CD4-positive, alpha-beta T cell (primary cell): ENCODE measurements at places on chromosomes 16 and 17.

DNA sequence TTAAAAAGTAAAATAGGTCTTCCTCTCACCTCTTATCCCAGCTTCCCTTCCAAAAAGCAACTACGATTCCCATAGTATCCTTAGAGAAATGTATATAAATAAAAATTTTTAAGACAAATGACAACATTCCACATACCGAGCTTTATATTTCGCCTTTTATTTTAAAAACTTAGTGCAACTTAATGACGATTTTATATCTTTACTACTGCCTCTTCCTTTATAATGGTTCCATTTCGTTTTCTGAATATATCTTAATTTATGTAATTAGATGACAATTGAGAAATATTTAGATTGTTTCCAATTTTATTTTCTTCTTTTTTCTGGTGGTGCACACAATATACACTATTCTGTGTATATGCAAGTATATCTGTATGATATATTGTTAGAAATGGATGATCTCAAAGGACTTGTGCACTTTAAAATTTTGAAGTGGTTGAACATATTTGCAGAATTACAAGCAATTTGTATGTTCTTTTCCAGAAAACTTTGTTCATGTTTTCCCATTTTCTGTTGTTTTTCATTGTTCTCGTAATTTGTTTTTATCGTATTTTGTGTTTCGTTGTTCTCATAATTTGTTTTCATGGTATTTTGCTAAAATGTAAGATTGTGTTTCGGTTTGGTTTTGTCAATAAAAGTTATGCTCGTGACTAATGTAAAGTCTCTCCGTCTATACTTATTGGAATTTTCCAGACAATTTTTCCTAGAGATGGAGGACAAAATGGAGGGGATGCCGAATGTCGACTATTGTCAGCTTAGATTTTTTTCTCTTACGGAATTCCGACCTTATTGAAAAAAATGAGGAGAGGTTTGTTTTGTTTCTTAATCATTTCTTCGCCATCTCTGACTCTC, 20.4 kb upstream of the HOXB13 start:
- no peak overlapping the region for H3K4me3 ChIP-seq
- H3K36me3 ChIP-seq: no peaks in the 10 kb centered on the region
- H3K27me3 ChIP-seq: peaks cover 88% of the 10 kb centered on the region

DNA sequence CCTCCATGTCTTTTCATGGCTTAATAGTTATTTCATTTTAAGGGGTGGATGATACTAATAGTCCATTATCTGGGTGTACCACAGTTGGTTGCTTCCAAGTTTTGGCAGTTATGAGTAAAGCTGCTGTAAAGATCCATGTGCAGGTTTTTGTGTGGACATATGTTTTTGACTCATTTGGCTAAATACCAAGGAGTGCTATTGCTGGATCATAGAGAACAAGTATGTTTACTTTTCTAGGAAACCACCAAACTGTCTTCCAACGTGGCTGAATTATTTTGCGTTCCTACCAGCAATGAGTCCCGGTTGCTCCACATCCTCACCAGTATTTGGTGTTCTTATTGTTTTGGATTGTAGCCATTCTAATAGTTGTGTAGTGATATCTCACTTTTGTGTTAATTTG, 181.9 kb downstream of the SPECC1 start:
- no peaks in the 10 kb centered on the region for H3K27me3 ChIP-seq
- no peak overlapping the region for H3K4me3 ChIP-seq
- H3K36me3 ChIP-seq: no peaks in the 10 kb centered on the region
- H3K4me1 ChIP-seq: no peaks in the 10 kb centered on the region
- no peak for DNase-seq
- no peak overlapping the region for H3K27ac ChIP-seq

GRCh38 chr16:89749637-89750036, 28.3 kb downstream of the ZNF276 start:
- no peak for DNase-seq
- H3K27ac ChIP-seq: no peak overlapping the region
- H3K36me3 ChIP-seq: peaks cover 14% of the 10 kb centered on the region
- no peak overlapping the region for H3K4me3 ChIP-seq
- no peaks in the 10 kb centered on the region for H3K27me3 ChIP-seq

GRCh38 chr16:54178478-54178976, 108.1 kb downstream of the IRX3 start:
- H3K36me3 ChIP-seq: no peaks in the 10 kb centered on the region
- DNase-seq: no peak
- no peak overlapping the region for H3K4me3 ChIP-seq
- no peak overlapping the region for H3K27ac ChIP-seq

DNA sequence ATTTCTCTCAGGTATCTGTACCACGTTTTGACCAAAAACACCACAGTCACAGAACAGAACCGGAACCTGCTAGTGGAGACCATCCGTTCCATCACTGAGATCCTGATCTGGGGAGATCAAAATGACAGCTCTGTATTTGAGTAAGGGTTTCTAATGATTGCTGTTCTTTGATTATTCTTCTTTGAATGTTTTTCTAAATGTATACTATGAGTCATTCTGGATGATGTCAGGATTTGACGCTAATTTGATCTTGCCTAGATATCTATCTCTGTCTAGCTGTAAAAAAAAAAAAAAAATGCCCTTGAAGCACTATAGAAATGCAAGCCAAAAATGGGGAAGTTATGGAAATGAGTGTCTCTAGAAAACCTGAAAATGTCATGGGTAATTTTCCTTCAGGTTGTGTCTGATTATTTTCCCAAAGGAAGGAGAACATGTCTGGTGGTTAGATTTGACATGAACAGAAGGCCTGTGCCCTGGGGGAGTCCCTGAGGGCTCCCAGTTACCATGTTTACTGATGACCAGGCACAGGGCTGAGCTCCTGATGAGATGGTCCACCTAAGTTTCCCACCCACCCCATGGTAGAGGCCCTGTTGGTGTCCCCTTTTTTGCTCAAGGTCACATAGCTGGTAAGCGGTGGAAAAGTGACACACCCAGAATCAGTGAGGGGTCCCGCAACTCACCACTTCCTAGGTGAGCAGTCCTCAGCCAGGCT, 13.6 kb downstream of the CLEC16A start:
- no peak overlapping the region for H3K27ac ChIP-seq
- H3K36me3 ChIP-seq: peaks cover 27% of the 10 kb centered on the region
- no peaks in the 10 kb centered on the region for H3K27me3 ChIP-seq
- peak; percentile 23 for DNase-seq

DNA sequence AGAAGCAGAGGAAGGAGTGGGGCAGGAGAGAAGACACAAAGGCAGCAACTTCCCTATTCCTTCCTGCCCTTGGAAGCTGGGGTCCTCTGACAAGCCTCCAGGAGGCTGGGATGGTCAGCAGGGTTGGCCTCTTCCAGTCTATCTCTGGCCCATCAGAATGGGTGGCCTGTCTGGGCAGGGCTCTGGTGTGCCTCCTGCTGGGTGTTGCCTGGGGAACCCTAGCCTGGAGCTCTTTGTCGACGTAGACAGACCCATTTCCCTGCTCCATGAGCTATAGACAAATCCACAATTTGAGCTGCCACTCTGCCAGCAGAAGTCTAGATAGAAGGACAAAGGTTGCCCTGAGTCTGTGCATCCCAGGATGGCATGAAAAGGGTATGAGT, 11.4 kb downstream of the IGFBP4 start:
- H3K4me3 ChIP-seq: no peak overlapping the region
- H3K27ac ChIP-seq: no peak overlapping the region
- DNase-seq: no peak
- no peaks in the 10 kb centered on the region for H3K4me1 ChIP-seq
- H3K27me3 ChIP-seq: no peaks in the 10 kb centered on the region

GRCh38 chr17:36148559-36149295, 27.7 kb downstream of the TBC1D3B start:
- peak; percentile 79 for DNase-seq
- H3K4me1 ChIP-seq: peaks cover 4% of the 10 kb centered on the region
- peaks cover 13% of the 10 kb centered on the region for H3K27me3 ChIP-seq
- no peaks in the 10 kb centered on the region for H3K36me3 ChIP-seq
- no peak overlapping the region for H3K4me3 ChIP-seq
- no peak overlapping the region for H3K27ac ChIP-seq

GRCh38 chr16:22375117-22375962, 921 bp upstream of the CDR2 start:
- no peak for DNase-seq
- no peaks in the 10 kb centered on the region for H3K27me3 ChIP-seq
- H3K4me1 ChIP-seq: peaks cover 30% of the 10 kb centered on the region
- peak overlapping the region; percentile 91 for H3K4me3 ChIP-seq

GRCh38 chr17:6558276-6558675, 1.9 kb upstream of the PITPNM3 start:
- H3K36me3 ChIP-seq: no peaks in the 10 kb centered on the region
- no peak overlapping the region for H3K27ac ChIP-seq
- peaks cover 16% of the 10 kb centered on the region for H3K4me1 ChIP-seq
- no peak for DNase-seq

GRCh38 chr16:87194172-87194571, 123.0 kb downstream of the C16orf95 start:
- H3K27ac ChIP-seq: no peak overlapping the region
- H3K4me1 ChIP-seq: no peaks in the 10 kb centered on the region
- no peak overlapping the region for H3K4me3 ChIP-seq
- DNase-seq: no peak

GRCh38 chr17:81388091-81388611, 7.1 kb upstream of the BAHCC1 start:
- no peaks in the 10 kb centered on the region for H3K36me3 ChIP-seq
- H3K4me1 ChIP-seq: peaks cover 26% of the 10 kb centered on the region
- no peak for DNase-seq
- H3K27ac ChIP-seq: no peak overlapping the region

GRCh38 chr16:30491744-30492308, 19.3 kb downstream of the ITGAL start:
- peaks cover 93% of the 10 kb centered on the region for H3K36me3 ChIP-seq
- peaks cover 27% of the 10 kb centered on the region for H3K4me1 ChIP-seq
- no peak overlapping the region for H3K27ac ChIP-seq

- DNase-seq: no peak
- H3K36me3 ChIP-seq: peaks cover 86% of the 10 kb centered on the region
- H3K27me3 ChIP-seq: no peaks in the 10 kb centered on the region
- H3K4me3 ChIP-seq: no peak overlapping the region
These were observed 39.3 kb downstream of the LITAFD start for GRCh38 chr16:8921347-8921984.

DNA sequence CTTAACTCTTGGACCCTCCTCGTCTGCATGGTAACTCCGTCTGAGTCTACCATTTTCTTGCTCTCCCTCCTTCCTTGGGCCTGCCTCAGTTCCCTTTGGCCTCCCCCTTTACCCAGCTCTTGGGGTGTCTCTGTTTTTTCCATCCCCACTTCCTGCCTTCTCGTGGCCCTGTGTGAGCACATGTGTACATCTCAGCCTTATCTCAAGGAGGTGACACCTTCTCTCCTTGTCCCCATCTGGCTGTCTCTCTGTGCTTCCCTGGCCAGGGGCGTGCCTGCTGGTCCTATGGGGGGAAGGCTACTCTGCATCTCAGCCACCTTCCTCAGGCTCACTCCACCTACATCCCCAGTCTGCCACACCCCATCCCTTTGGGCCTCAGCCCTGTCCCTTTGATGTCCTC, 6.6 kb downstream of the CTF1 start:
- H3K4me3 ChIP-seq: peak overlapping the region; percentile 58
- H3K4me1 ChIP-seq: peaks cover 46% of the 10 kb centered on the region
- peak; percentile 32 for DNase-seq
- H3K36me3 ChIP-seq: no peaks in the 10 kb centered on the region

- H3K4me3 ChIP-seq: no peak overlapping the region
- H3K27me3 ChIP-seq: no peaks in the 10 kb centered on the region
- H3K27ac ChIP-seq: no peak overlapping the region
These were observed 3.7 kb upstream of the MRPL28 start for GRCh38 chr16:373848-374615.

DNA sequence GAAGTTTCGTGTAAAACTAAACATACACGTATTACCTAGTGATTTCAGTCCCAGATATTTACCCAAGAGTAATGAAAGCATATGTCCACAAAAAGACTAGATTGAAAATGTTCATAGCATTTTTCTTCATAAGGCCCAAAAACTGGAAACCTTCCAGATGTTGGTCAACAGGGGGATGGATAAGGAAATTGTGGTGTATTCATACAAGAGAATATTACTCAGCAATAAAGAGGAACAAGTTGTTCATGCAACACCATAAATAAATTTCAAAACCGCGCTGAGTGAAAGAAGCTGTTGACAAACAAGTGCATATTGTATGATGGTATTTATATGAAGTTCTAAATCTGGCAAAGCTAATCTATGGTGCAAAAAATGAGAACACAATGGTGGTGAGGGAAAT, 54.1 kb upstream of the NFAT5 start:
- DNase-seq: no peak
- no peak overlapping the region for H3K27ac ChIP-seq
- no peaks in the 10 kb centered on the region for H3K4me1 ChIP-seq
- H3K4me3 ChIP-seq: no peak overlapping the region
- no peaks in the 10 kb centered on the region for H3K27me3 ChIP-seq

DNA sequence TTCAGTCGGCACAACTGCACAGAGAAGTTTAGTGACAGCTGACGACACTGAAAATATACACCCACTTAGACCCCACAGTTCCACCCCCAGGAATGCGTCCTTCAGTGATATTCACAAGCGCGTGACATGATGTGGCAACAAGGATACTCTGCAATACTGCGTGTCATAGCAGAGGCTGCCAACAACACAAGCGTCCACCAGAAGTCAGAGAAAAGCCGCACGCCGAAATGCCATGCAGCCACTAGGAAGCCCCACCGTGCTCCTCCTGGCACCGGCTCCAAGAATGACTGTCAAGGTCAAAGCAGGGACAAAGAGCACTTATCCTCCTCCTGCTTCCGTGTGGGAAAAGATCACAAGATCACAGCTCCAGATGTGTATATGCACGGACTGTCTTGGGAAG, 3.5 kb downstream of the ATP2A3 start:
- H3K27me3 ChIP-seq: no peaks in the 10 kb centered on the region
- peak overlapping the region; percentile 48 for H3K27ac ChIP-seq
- DNase-seq: no peak
- H3K36me3 ChIP-seq: peaks cover 41% of the 10 kb centered on the region
- peaks cover 84% of the 10 kb centered on the region for H3K4me1 ChIP-seq

- peak; percentile 86 for DNase-seq
- no peaks in the 10 kb centered on the region for H3K36me3 ChIP-seq
- peak overlapping the region; percentile 58 for H3K4me3 ChIP-seq
- H3K27ac ChIP-seq: peak overlapping the region; percentile 98
- no peaks in the 10 kb centered on the region for H3K27me3 ChIP-seq
- H3K4me1 ChIP-seq: peaks cover 42% of the 10 kb centered on the region
These were observed 21.9 kb upstream of the EIF1 start for GRCh38 chr17:41666708-41667279.

DNA sequence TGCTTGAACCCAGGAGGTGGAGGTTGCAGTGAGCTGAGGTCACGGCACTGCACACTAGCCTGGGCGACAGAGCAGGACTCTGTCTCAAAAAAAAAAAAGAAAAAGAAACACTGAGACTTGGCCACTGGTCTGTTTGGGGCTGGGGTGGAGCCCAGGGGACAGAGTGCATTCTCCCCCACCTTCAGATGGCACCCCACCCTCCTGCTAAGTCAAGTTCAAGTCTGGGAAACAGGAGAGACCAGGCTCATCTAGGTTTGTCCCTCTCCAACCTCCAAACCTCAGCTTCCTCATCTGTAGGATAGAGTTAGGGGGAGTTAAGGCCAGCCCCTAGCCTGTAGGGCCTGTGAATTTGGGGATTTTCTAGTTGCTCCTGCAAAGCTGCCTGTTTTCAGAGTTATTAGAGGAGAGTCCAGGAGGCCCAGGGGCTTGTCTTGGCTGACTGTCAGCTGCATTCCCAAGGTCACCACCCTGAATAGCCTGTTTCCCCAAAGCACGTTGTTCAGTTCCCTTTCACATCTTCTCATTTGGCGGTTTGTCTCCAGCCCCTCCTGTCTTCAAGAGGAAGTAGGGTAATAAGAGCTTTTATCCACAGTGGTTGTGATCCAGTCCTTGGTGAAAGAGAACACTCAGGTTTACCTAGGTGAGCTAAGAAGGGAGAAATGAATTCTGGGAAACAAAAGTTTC, 2.2 kb downstream of the MT3 start:
- H3K27ac ChIP-seq: no peak overlapping the region
- no peak overlapping the region for H3K4me3 ChIP-seq
- peaks cover 12% of the 10 kb centered on the region for H3K4me1 ChIP-seq
- peaks cover 17% of the 10 kb centered on the region for H3K27me3 ChIP-seq
